ENCODE measurements at places on chromosomes 4 and X. TPM values are rescaled to one million over a fixed set of nuclear protein-coding genes. Genes with fewer than 3 reads are reported as not detected.

Gene ATOH1
- total RNA-seq: not detected

Gene HPGDS
- total RNA-seq: not detected

Gene L1CAM
- total RNA-seq: 1.6 TPM

Gene HGFAC
- 0.64 TPM for total RNA-seq

GRCh38 chrX:71634366-71634765 is 16.1 kb upstream of the CXCR3 start:
- DNase-seq: no peak

DNA sequence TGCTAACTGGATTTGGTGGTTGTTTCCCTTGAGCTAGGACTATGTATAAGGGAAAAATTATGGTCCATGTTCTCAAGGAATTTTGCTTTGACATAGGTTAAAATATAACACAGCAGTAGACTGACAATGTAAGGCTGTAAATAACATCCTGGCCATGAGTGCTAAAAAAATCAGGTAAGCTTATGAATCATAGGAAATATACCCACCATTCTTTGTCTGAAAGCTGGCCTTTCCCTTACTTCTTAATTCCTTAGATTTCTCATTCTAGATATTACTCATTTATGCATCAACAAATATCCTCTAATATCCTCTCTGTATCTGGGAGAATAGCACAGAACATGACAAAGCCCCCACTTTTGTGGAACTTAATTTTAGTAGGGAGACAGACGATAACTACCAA is 6.8 kb upstream of the CHRNA9 start:
- no peak for DNase-seq

DNA sequence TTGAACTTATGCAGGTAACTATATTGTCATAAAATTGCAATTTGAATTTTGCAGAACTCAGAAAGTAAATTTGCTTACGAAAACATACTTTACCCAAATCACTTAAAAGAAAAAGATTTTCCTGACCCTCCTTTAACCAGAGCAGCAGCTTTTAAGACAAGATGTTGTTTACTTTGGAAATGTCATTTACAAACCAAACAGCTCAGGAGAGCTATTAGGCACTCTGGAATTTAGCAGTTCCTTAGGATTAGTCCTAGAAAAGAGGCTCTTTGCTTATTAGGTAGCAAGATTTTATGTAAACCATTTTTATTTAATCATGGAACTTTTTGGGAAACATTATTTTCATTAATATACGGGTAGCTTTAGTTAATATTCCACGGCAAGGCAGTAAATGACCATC is 765.7 kb upstream of the POU3F4 start:
- no peak for DNase-seq

DNA sequence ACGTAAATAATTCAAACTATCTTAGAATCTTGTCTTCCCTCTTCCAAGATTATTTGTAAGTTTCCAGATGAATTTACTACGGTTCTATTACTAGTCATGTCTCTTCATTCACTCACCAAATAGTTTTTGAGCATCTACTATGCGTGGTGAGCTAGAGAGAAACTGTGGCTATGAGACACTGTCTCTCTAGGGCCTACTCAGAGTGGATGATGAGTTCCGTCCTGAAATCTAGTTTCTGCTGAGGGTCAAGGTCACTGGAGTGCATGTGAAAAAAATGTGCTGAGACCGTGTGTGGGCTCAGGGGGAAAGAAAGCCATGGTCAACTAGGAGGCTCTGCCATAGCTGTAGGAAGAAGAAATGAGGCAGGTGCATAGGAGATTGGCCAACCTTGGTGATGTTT is 320.2 kb upstream of the GATB start:
- DNase-seq: no peak

DNA sequence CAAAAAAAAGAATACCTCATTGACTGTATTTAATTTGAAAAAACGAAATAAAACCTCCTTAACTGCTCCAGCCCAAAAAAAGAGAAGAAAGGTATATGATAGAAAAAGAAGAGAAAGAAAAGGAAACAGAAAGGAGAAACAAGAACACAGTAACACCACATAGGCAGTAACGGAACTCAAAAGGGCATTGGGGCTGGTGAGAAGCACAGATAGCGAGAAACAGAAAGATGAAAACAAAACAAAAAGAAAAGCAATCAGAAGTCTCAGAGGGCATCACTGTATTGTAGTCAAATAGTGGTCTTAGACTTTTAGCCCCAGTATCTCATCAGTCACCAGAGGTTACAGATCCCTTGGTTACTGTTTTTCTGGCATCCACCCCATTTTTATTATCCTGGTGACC is 88.6 kb downstream of the NFKB1 start:
- no peak for DNase-seq

GRCh38 chrX:74492720-74493201 is 71.5 kb downstream of the SLC16A2 start:
- DNase-seq: no peak

DNA sequence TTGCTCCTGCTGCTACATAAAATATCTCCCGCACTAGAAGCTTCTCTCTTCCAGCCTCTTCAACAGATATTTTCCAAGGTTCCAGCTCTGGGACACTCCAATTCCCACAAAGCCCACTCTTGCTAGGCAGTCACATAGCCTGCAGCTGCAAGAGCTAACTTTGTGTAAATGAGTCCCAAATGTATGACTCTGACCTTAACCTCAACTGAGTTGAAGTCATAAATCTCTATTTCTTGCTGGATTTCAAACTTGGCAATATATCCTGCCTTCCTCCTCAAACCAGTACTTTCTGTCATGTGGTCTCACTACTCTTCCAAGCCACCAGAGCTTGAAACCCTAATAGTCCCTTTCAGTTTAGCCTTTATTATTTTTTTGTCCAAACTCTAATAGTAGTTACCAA is 315.4 kb upstream of the GRIA3 start:
- DNase-seq: no peak

DNA sequence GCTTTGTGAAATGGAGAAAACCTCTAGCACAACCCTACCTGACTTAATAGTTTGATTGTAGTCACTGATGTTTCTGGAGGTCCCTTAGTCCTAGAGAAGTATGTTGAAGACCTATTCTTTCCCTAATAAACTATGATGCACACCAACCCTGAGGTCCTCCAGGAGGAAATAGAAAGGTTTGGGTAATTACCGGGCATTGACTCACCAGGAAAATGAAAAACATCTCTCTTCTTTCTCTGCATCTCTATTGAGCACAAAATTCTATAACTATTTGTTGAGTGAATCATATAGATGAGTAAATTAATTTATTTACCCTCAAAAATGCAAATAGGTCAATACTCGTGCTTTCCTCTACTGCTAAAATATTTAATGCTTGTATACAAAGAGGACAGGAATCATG is 582.4 kb upstream of the FAM241A start:
- DNase-seq: no peak
